ENCODE measurements at places on chromosomes 11 and 22.

- DNase-seq = no peak
Observed at GRCh38 chr11:75920848-75921247, 105.8 kb downstream of the UVRAG start.

DNA sequence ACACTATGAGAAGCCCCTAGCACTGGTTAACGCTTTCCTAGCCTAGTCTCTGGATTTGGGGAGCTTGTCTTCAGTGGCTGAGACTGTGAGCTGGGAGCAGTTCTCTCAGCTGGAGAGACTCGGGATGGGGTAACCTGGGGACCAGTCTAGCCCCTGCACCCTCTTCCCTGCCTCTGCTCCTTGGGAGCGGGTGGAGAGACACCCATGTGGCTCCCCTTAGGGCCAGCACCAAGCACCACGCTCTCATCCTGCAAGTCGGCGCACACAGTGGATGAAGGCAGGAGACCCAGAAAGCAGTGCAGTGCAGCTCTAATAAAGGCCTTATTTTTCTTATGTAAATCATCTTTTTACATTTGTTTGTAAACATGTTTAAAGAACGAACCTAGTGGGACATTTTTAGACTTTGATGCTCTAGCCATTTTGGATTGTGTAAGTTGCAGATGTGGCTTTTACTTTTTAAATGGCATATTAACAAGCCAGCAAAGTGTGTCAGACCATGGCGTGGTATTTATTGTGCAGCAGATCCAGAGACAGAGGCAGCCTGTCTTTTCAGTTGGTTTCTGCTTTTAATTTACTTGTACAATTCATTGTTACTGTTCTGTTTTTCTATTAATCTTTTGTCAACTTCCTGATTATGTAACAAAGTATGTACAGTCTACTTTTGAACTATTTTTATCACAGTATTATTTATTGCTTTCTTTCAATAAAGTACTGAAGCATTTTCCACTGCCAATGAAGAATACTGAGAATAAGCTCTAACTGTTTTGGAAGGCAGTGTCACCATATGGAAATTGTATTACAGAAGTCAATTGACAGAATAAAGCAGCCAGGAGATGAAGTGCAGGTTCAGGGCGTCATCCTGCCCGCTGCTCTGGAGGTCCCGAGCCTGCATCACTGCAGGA is 14.4 kb upstream of the CTTN start:
- no peak for DNase-seq

GRCh38 chr22:32802237-32802765 is 796 bp downstream of the TIMP3 start:
- no peak for DNase-seq

DNA sequence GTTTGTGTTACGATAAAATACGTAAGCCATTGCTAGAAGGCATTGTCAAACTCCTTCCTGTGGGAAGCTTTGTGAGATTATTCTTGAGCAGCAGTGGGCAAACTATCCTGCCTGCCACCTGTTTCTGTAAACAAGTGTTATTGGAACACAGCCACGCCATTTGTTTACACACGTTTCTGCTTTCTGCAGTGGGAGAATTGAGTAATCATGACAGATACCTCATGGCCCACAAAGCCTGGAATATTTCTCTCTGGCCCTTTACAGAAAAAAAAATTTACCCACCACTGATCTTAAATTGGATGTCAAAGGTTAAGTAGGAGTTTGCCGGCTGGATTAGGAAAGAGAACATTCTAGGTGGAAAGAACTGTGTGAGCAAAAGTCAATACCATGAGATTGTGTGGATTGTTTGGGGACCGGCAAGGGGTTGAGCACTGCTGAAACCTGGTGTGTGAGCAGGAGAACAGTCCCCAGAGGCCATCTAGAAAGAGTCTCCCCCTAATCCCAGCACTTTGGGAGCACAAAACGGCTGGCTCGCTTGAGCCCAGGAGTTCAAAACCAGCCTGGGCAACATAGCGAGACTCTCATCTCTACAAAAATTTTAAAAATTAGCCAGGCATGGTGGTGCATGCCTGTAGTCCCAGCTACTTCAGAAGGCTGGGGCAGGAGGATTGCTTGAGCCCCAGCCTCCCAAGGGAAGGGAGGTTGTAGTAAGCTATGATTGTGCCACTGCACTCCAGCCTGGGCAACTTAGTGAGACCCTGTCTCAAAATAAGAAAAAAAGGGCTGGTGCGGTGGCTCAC is 6.0 kb upstream of the PLA2G6 start:
- no peak for DNase-seq

- DNase-seq = no peak
Observed at GRCh38 chr11:11476971-11477645, 124.1 kb upstream of the CSNK2A3 start.

DNA sequence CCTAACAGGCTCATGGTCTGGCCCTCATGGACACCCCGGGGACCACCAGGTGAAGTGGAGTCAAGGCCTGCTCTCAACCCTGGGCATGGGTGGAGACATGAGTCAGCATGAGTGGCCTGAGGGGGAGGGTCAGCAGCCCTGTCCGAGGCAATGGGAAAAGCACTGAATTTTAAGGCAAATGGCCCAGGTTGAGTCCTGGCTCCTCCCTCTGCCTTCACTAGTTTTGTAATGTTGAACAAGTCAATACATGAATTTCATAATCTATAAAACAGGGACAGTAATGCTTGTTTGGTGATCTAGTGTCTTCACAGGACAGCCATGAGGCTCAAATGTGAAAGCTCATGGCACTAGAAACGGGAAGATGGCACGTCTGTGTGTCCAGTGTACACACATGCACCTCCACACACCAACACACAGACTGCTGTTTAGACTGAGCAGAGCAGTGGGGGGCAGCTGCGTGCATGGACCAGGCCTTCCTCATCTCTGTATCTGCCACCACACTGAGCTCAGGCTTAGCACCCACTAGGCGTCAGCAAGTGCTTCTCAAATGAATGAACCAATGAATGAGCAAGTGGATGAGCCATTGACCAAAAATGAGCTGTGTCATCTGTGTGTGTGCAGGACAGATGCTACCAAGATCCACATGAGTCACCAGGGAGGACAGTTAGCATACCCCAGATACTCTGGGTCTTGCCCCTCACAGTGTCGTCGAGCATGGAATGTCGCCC is 63.4 kb downstream of the NRXN2 start:
- no peak for DNase-seq

DNA sequence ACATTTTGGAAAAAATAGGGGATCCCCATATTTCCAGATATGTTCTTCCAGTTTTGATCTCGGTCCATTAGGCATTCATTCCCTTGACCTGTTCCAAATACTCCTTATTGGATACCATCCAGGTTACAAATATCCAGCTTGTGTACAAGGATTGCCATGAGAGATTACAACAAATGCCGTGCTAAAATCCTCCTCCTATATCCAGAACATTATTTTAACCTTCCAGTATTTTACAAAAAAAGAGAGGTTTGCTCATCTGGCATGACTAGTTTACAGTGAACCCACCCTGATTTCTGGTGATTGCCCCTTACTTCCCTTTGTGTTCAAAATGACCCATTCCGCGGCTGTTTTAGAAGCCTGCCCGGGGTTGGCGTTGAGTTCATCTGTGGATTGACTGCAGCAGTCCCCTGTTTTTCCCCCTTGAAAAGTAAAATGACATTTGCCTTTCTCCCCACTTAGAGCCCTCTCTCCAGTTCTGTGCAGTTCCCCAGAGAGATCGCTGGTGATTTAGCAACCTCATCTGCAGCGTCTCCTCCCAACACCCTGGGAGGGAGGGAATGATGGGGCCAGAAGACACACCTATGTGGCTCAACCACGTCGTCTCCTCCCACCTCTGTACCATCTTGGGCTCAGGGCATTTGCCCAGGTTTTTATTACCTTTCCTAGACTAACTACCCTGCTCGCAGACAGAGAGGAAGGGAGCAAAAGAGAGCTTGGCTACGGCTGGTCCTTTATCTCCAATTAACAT is 73.6 kb downstream of the DSCAML1 start:
- DNase-seq = no peak

DNA sequence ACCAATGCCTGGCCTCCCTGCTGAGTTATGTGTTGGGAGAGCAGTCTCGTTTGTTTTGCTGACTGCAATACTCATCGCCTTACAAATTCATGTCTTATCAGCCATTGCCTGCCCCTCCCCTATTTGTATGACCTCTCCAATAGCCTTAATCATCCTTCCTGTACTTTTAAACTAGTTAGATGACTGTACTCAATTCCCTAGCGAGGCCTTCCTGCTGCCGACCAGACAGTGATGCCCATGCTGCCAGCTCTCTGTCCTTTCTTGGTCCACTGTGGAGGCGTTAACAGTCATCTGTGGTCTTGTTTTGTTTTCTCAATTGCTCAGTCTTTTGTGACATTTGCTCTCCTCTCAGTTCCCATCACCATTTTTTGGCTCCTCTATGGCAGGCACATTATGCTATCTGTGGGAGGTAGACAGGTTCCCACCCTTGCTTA is 20.3 kb upstream of the YPEL1 start:
- no peak for DNase-seq

GRCh38 chr11:9575260-9576240 is 2.1 kb downstream of the WEE1 start:
- DNase-seq = peak; percentile 72

- no peak for DNase-seq
Observed at GRCh38 chr22:28112190-28112544, 193.1 kb upstream of the PITPNB start.

DNA sequence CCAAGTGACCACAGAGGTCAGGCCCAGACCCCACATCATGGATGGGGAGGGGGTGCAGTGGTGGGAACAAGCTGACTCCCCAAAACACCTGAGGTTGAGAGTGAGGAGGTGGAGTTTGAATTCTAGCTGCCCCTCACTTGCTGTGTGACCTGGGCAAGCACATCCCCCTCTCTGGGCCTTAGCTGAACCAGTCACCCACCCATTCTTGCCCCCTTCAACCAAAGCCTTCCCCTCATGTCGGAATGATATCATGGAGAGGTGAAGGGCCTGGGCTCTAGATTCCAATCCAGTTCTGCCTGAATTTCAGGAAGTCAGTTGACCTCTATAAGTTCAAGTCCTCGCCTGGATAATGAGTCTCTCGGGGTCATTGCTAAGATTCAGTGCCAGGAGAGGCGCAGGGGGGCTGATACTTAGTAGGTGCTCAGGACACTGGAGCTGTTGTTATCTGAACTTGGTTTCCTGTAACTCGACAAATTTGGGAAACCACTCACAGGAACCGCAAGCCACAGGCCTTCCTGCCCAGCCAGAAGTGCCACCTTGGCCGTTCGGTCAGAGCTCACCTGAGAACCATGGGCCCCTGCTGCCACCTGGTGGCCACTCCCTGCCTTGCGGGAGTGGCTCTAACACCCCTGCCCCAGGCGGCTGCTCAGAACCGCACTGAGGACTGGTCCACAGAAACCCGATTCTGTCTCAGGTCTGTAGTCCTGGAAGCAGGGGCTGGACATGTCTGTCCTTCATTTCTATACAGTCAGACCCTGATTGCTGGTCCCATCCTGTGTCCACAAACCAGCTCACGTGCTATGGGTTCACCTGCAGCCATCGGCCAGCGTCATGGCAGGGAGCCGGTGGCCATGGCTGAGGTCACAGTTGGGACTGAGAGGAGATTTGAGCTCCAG is 6.9 kb downstream of the CDC42EP1 start:
- peak; percentile 88 for DNase-seq

- no peak for DNase-seq
Observed at GRCh38 chr11:843086-843734, 558 bp downstream of the TSPAN4 start.

DNA sequence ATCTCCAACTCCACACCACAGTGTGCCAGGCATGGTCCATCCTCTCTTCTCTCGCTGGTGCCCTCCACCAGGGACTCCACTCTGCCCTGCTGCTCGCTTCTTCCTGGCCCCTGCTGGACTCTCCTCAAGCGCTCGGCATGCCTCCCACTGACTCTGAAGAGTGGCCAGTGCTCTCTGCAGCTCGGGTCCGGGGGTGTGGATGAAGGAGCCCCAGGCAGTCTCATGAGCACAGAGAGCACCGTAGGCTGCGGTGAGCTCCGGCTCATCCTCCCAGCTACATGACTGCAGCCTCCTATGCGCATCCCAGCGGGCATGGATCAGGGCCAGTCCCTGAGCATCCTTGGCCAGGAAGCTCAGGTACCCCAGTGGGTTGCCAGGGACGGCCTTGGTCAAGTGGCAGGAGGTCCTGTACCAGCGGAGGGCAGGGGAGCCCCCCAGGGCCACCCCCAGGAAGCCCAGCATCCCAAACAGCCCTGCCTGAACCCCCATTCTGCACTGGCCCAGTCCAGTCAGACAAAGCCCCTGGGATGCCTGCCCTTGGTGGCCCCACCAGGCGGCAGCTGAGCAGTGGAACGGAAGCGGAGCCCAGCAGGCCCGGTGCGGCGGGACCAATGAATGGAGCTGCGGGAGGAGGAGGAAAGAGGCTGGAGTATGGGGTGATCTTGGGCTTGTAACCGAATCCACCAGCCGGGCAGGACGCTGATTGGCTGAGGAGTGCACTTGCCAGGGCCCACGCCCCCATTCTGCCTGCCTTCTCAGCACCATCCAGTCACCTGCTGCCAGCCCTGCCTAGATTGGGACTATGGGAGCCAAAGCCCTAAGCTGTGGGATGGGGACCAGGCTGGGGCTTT is at the start of gene PLA2G3:
TSS of gene PLA2G3 (minus strand) at position 643 of the 851 bp plus-strand sequence. CDS start at position 489, 154 bp downstream.
- DNase-seq = peak; percentile 34

DNA sequence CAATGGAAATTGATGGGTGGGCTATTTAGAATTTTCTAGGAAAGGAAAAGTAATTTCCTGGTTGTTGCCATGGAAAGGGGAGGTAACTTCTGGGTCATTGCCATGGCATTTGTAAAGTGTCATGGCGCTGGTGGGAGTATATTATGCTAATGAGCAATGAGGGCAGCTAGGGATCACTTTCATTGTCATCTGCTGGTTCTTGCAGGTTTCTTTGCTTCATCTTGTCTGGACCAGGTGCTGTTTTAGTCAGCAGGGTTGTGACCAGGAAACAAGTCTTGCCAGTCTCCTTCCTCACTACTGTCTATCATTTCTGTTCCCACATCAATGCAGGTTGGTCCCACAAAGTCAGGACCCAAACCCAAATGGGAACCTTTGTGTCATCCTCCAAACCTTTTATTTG is 237.6 kb upstream of the C11orf87 start:
- DNase-seq = no peak

DNA sequence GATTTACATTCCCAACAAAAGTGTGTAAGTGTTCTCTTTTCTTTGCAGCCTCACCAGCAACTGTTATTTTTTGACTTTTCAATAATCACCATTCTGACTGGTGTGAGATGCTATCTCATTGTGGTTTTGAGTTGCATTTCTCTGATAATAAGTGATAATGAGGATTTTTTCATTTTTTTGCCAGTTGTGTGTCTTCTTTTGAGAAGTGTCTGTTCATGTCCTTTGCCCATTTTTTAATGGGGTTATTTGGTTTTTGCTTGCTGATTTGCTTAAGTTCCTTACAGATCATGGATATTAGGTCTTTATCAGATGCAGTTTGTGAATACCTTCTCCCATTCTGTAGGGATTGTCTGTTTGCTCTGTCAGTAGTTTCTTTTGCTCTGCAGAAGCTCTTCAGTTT is 107.7 kb downstream of the EHF start:
- no peak for DNase-seq

DNA sequence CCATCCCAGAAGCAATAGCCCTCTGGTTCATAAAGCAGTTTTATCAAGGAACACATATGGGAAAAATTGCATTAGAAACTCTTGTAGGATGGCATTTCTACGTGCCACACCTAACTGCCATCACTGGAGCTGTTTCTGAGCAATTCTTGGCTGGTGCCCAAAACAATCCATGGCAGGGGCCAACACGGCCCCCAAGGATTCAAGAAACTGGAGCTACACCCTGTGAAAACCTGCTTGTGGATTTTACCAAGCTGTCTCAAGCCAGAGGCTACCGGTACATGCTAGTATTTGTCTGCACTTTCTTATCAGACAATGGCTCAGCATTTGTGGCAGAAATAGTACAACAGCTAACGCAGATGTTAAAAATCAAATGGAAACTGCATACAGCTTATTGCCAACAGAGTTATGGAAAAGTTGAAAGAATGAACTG is 42.4 kb upstream of the GLYAT start:
- DNase-seq = no peak

GRCh38 chr11:2997406-2997805 is 5.3 kb upstream of the NAP1L4 start:
- DNase-seq = no peak
